ENCODE measurements at places on chromosomes 16 and 17. TPM values are rescaled to one million over a fixed set of nuclear protein-coding genes. Genes with fewer than 3 reads are reported as not detected.

Gene TMEM114
- not detected for total RNA-seq

Gene ST6GALNAC1
- 1.8 TPM for total RNA-seq

Gene MYO1C
- 326 TPM for total RNA-seq

GRCh38 chr17:56756536-56756935 is 77.2 kb downstream of the C17orf67 start:
- no peak for DNase-seq

GRCh38 chr16:3094289-3095027 is 4.6 kb downstream of the ZSCAN10 start:
- no peak for DNase-seq
